Body of pancreas (tissue), 4 donors: ENCODE measurements at places on chromosomes 1 and 21. TPM values are rescaled to one million over a fixed set of nuclear protein-coding genes. Genes with fewer than 3 reads are reported as not detected.

The TSTD1 gene
- 90.8 TPM for total RNA-seq

The GBP3 gene
- total RNA-seq: 8.0 TPM

The LCA5L gene
- total RNA-seq: 0.78 TPM

The ADAM30 gene
- not detected for total RNA-seq

The KLHL12 gene
- 15.3 TPM for total RNA-seq

The CLIC6 gene
- total RNA-seq: 1.8 TPM

The ADAMTS1 gene
- 47.0 TPM for total RNA-seq

The GRIK3 gene
- total RNA-seq: 0.99 TPM

The RALGPS2 gene
- total RNA-seq: 9.1 TPM

The SLAMF6 gene
- total RNA-seq: 0.52 TPM

The KPRP gene
- total RNA-seq: not detected

The AMPD1 gene
- total RNA-seq: not detected

The ACTA1 gene
- 7.6 TPM for total RNA-seq

The CADM3 gene
- total RNA-seq: 1.6 TPM

The CELA3B gene
- total RNA-seq: 27,120 TPM

DNA sequence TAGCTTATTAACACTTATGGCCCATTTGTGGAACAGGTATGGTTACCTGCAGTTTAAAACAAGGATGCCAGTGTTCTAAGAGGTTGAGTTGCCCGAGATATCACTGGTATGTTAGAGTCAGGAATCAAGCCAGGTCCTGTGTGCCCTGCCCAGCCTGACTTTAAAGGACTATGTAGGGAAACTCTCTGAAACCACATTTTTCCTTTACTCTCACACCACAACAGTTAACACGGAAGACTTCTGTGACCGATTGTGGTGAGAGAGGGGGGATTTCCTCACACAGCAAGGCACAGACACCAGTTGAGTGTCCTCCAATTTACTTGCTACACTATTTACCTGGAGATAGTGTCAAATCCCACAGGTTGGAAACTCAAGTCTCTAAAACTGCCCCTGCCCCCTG is 47.8 kb downstream of the UCK2 start:
- peak; percentile 27 for DNase-seq

DNA sequence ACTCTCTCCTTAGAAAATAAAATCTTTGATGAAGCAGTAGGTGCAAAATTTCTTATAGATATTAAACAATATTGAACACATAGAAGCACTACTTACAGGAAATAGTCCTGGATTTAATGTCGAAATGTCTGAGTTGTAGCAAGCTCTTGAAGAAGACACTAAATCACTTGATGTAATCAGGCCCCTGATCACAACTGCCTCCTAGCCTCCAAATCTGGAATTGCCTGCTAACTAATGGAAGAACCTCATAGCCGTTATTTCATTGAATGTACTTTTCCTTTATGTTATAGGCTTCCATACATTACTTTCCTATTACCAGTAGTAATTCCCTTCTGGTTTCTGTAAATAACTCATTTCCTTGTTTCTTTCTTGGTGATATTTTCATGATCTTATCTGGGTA is 675.7 kb upstream of the CHRM3 start:
- no peak for DNase-seq

GRCh38 chr1:186865857-186866256 is 37.1 kb downstream of the PLA2G4A start:
- DNase-seq: no peak

DNA sequence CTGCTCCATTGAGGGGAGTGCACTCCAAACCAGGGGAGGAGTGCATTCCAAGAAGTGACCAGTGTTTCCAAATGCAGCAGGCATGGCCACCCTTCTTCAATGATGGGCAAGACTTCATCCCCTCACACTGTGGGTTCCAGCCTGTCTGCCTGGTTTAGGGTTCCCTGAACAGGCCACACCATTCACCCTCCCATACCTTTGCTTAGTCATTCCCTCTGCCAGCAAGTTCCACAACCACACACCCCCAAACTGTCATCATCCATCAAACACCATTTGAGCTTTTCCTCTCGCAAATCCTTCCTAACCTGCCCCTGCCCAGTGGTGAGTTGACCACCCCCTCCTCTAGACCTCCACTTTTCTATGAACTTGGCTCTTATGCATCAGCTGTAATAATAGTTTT is 116.0 kb downstream of the PLPP3 start:
- DNase-seq: no peak

- DNase-seq: peak; percentile 82
These were observed 18.3 kb upstream of the VAMP3 start for GRCh38 chr1:7752512-7753417.

- no peak for DNase-seq
These were observed 55.4 kb downstream of the HSF2BP start for GRCh38 chr21:43603641-43604504.

DNA sequence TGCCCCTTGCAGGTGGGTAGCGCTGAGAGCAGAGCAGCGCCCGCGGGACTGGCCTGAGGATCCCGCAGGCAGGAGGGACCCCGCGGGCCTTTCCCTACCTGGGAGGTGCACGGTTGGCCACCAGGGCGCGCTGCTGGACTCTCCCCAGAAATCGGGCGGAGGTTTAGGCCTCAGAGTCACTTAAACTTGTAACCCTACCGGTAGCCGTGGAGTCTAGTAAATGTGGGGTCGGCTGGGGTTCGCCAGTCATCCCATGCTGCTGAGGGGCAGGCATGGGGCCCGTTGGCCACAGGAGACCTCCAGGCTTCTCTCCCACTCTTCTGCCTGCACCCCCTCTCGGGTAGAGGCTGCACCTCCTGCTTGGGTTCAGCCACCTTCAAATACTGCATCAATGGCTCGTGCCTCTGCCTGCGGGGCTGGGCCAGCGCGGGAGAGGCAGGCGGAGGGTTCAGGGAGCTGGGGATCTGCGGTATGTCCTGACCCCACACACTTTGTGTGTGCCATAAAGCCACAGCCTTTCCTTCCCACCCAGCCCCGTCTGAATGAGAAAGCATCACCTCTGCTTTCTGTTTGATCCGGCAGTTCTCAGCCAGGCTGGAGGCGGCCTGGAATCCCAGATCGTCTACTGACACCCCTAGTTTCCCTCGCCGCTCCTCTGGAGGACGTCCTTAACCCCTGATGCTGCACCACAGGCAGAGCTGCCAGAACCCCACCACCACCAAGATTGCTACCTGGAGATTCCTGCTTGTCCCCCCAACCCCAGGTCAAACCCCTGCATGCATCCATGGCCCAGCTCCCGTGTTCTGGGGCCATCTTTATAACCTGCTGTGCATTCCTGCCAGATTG is 12.3 kb upstream of the GSTM4 start:
- DNase-seq: peak; percentile 88
